ENCODE measurements at places on chromosomes 5 and 9.

DNA sequence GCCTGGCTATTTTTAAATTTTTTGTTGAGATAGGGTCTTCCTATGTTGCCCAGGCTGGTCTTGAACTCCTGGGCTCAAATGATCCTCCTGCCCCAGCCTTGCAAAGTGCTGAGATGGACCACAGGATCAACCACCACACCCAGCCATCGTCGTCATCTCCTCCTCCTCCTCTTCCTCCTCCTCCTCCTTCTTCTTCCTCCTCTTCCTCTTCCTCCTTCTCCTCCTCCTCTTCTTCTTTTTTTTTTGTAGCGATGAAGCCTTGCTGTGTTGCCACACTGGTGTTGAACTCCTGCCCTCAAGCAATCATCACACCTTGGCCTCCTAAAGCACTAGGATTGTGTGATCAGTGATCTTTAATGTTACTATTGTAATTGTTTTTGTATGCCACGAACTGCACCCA is 49.4 kb upstream of the ERBIN start:
- no peak for DNase-seq

GRCh38 chr5:159782197-159782994 is 133.9 kb upstream of the ADRA1B start:
- no peak for DNase-seq

DNA sequence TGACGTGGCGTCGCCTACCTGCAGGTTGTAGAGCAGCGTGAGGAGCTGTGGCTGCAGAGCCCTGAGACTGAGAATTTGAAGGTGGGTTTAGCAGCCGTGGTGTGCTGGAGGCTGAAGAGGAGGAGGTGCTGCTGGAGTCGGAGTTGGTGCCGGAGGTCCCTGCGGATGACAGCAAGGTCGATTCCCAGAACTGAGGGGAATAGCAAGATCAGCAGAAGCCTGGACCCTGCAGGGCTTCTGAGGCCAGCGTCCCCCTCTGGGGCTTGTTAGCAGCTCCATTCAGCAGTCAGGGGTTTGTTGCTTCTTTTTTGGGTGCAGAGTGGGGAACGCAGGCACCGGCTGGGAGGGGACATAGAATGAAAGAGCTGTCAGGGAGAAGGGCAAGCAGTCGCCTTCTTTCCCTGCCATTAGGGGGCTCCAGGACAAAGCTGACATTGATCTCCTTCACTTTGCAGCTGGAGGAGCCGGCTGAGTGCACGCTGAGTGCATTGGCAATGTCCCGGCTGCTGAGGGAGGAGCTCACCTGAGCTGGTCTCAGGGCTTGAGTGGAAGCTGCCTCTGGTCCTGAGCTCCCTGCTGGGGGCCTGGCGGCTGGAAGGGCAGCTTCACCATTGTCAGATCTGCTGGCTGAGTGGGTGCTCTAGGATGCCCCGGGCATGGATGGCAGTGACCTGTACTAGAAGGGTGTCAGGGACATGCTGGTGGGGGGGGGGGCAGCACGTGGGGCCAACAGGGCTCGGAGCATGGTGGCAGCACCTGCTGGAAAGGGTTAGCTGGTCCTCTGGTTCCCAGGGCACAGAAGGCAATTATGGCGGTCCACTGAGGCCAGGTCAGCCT is 20.8 kb downstream of the OBP2B start:
- DNase-seq = no peak

DNA sequence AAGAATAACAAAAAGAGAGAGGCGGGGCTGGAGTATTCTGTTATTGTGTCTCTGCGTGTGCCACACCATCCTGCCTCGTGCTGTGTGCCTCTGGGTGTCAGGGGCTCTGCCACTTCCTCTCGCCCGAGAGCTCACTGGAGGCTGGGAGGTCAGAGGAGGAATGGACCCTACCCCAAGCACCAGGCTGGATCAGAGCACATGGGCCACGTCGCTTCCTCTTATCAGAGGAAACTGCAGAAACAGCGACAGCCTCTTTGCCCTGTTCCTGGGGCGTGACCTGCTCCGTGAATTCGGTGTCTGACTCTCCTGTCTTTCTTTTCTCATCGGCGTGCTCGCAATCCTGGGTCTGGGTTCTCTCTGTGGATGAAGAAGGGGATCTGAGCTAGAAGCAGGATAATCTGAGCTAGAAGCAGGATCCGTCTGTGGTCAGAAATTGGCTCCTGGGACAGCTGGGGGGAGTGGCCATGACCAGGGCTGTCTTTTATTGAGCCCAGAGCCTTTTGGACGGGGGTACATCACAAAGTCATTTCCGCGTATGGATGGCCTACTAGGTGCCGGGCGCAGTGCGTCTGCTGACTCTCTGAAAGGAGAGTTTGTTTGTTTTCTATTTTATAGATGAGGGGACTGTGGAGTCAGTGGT is 150.3 kb upstream of the COL5A1 start:
- DNase-seq = no peak

- DNase-seq = no peak
These were observed 157.4 kb downstream of the EDIL3 start for GRCh38 chr5:84227236-84227635.

DNA sequence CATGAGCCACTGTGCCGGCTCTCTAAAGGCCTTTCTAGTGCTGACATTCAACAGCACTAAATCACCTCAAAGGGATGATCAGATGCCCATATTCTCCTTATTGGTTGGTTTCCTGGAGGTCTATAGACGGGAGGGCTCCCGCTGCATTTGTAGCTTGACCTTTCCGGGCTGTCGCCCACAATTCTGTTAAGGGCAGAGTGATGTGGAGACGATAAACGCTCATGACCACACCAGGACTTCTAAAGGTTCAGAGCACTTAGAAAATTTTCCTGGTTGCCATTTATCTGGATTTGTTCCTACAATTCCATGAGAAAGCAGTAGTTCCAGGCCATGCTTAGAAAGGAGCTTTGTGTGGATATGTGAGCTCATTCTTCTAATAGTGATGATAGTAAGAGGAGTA is 170.3 kb downstream of the SLC12A2 start:
- no peak for DNase-seq

DNA sequence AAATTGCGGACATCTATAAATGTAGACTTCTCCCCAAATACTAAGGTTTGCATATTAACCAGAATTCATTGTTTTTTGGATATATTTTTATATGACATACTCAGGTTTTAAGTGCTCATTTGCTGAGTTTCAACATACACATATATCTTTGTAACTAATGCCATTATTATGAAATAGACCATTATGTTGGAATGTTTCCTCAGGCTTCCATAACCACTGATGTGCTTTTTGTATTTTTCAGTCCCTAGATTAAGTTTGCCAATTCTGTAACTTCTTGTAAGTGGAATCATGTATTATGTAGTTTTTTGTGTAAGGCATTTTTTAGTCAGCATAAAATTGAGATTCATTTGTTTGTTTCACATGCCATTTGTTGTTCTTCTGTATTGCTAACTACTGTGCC is 32.1 kb downstream of the HSPA4 start:
- no peak for DNase-seq

GRCh38 chr5:129400395-129400983 is 59.6 kb upstream of the ADAMTS19 start:
- DNase-seq = no peak

- DNase-seq = no peak
These were observed 187.3 kb downstream of the SNX18 start for GRCh38 chr5:54704825-54705224.

DNA sequence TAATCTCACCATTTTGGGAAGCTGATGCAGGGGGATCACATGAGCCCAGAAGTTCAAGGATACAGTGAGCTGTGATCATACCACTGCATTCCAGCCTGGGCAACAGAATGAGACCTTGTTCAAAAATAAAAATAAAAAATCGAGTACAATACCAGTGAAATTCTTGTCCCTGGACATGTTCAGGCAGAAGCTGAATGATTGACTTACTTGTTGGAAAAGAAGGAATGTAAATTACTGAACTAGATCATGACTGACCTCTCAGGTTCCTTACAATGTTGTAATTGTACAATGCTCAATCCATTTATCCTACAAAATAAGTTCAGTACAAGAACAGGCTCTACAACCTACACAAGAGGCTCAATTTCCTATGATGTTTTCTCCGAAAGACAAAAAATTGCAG is 1010.4 kb downstream of the TLE1 start:
- no peak for DNase-seq

- no peak for DNase-seq
These were observed 88.6 kb downstream of the NRG2 start for GRCh38 chr5:139954462-139954861.

DNA sequence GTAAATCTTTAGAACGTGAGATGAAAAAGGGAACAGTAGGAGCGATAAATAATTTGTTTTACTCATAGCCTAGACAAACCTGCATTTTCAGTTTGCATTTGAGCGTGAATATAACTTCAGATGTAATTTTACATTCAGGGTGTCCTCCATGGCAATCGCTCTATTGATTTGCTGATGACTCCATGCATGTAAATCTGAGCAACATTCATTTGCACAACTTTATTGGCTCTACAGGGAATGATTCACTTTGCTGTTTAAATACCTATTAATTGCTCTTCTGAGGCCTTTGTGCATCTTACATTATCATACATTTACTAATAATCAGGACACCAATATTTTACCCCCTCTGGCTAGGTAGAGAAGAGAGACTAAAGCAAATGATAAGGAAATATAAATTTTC is 122.2 kb downstream of the EGFLAM start:
- DNase-seq = no peak

DNA sequence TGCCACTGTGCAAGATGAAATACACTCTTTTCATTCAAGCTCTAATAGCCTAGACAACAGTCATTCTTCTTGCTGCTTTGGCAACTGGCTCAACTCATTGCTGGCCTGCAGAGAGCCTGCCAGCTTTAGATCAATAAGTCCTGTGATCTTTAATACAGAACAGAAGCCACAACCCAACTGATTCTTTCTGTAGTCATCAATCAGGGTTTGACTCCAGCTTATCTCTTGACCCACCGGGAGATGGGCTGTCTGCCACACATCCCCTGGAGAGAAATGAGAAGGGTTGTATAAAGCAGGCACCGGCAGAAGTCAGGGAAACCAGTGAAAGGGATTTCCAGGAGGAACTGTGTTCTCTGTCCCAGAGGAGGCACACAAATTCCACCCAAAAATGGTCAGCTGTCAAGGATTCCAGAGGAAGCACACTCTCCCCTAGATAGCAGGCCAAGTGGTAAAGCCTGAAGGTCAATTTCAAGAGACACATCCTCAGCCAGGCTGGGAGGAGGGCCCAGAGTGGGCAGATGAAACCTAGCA is 24.5 kb downstream of the LHFPL2 start:
- no peak for DNase-seq

DNA sequence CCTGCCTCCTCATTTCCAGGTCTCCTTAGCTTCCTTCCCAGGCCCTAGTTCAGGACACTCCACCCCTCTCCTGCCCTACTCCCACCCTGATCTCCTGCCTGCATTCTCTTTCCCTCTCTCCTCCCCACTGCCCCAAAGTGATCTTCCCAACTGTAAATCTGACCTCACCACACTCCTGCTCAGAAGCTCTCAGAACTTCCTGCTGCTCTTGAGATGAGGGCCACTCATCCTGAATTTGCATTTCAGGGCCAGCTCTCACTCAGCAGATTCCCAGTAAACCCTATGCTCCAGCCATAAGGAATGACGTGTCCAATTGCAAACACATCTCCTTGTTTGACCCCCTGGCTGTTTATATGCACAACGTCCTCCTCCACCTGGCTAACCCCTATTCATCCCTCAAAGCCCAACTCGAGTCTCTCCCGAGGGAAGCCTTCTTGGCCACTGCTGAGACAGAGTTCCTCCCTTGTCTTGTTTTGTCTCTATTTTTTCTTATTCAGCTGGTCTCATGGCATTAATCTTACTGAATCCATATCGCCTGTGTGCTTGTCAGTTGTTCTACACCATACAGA is 95.0 kb downstream of the NSG2 start:
- no peak for DNase-seq

DNA sequence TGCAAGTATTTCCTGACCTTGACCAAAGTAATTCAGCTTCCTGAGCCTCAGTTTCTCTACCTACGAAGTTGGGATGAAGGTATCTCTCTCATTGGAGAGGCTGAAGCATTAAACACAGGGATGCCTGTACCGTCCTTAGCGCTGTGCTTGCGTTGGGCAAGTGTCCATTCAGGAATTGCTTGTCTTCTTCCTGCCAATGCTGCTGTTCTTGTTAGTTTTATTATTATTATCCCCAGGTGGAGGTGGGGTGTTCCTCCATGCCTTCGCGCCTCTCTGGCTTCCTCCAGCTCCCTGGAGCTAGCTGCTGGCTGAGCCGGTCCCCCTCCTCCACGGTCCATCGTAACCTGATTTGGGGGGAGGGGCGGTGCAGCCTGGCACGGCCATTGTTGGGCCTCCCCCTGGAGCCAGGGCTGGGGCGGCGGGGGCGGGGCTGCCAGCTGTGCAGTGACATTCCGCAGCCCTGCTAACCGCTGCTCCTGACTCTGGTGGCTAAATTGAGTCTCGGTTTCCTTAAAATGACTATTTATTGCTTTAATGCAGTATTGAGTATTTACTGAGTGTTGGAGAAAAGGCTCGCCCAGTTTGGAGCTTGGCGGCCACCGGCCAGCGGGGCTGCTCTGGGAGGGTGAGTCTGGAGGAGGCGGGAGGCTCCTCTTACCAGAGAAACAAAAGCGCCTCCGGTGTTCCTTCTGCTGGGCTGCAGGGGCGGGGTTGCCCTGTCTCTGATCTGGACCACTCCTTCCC is 51.3 kb downstream of the LMX1B start:
- no peak for DNase-seq

DNA sequence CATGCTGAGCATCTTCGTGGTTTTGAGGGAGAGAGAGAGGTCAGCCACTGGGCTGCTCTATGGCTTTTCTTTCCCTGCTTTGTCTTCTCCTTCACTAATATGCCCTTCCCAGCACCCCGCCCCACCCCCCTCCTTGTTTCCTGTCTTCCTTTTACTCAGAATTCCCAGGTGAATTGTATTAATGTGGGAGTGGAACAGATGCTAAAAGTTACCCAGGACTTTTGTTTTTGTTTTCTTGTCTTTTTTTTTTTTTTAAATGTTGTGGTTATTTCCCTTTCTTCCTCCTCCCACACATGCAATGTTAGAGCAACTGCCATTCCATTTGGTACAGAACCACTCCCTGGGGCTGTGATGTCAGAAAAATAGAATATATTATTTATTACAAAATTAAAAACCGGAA is 442.7 kb upstream of the CD180 start:
- peak; percentile 48 for DNase-seq

DNA sequence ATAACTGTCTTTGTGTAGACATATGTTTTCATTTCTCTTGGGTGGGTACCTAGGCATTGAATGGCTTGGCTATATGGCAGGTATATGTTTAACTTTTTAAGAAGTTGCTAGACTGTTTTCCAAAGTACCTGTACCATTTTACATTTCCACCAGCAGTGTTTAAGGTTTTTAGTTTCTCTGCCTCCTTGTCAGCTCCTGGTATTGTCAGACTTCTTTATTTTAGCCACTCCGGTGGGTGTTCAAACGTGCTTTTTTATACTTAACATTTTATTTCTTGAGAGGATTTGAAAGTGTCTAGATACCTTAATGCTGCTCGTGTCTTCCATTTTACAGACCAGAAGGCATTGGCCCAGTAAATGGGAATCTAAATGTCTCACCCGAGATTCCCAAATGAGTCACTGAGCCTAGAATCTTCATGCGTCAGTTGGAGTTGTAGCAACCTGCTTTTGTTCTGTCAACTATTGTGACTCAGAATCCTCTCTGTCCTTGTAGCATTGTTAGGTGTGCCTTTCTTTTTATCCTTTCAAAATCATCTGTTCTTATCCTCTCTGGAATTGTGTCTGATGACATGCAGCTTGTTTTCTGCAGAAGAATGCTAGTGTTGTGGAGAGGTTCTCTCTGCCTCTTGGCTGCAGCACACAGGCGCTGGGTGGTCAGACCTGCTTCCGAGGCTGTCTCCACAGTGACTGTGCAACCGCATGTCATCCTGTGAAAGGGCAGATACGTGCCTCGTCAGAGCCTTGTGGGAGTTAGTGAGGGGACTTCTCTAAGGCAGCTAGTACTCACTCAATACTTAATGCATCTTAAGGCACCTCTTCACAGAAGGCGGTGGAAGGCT is 291.8 kb downstream of the AOPEP start:
- peak; percentile 72 for DNase-seq

- DNase-seq = no peak
These were observed 602.6 kb downstream of the MTRR start for GRCh38 chr5:8471581-8471980.
